NCI-H2171 (cell line): ENCODE measurements at places on chromosomes 3 and 15.
A peak's percentile ranks its signal among the peaks of the same experiment; 100 is the strongest.

- no peak for DNase-seq
These were observed 178.5 kb downstream of the NR1D2 start for GRCh38 chr3:24123596-24123995.

DNA sequence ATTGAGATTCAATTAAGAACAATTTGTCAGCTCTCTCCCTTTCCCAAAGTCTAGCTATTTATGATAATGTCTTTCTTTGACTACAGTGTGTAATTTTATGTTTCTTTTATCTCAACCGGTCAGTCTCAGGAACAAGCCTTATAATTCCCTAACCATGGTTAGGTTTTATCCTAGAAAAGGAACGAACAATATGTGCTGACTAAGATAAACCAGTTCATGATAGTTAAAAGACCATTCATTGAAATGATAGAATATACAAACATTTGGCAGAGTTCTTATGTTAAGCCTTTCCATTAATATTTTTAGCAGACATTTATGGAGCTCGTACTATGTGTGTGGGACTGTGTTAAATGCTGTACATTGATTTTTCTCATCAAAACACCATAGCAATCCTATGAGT, 106.3 kb downstream of the SYNPR start:
- DNase-seq = no peak

- DNase-seq = no peak
These were observed 589 bp downstream of the ANAPC13 start for GRCh38 chr3:134485075-134485717.

- no peak for DNase-seq
These were observed 65.7 kb upstream of the IL12A start for GRCh38 chr3:159922861-159923312.

- no peak for DNase-seq
These were observed 138.3 kb downstream of the RYR3 start for GRCh38 chr15:33448961-33449606.

GRCh38 chr3:57557085-57557537, 1.0 kb downstream of the PDE12 start:
- no peak for DNase-seq

GRCh38 chr15:57343048-57343447, 33.3 kb upstream of the CGNL1 start:
- DNase-seq = no peak

GRCh38 chr15:51841406-51842040, 12.1 kb downstream of the TMOD3 start:
- DNase-seq = no peak

- peak; percentile 66 for DNase-seq
These were observed 6.0 kb downstream of the FAM43A start for GRCh38 chr3:194691481-194692283.

DNA sequence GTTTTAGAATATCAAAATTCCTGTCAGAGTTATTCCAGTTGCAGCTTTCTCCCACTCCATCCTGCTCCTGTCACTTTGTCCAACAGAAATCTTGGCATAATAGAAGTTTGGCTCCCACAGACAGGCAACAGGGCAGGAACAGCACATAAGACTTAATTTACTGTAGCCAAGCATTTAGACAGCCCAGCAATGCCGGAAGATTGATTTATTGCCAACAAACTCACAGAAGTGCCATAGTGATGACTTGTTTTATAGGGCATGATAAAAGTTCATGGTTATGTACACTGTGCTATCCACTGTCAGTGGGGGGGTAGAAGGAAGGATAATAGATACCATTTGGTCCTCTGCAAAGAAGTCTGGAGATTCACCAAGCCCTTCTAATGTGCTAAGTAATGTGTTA, 98.3 kb upstream of the CBLB start:
- DNase-seq = no peak

DNA sequence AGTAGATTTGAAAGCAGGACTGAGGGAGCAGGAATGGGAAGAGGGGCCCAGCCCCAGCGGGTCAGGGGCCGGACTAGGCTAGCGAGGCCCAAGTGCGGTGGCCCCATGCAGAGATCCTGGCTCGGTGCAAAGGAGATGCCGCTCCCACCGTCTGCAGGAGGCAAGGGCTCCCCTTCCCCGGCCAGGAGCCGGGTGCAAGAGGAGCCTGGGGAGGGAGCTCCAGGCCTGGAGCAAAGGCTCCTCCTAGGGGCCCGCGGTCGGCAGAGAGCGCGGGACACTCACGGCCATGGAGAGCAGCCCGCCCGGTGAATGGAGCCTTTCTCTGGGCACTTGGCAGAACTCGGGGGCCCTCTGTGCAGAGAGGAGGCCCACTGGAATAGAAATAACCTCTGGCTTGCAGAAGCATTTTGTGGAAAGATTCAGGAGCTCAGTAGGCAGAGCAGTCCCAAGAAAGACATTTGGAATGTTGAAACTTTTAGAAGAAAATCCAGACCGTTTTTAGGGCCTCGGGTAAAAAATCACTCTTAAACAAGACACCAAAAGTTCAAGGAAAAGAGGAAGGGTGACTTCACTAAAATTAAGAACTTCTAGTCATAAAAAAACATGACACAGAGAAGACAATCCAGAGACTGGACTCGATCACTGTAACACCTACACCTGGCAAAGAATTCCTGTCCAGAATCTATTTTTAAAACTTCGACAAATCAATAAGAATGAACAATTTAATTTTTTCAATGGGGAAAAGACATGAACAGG, 43.0 kb upstream of the USP3 start:
- DNase-seq = no peak

- DNase-seq = no peak
These were observed 601.2 kb upstream of the KCNMB2 start for GRCh38 chr3:177935047-177935446.

DNA sequence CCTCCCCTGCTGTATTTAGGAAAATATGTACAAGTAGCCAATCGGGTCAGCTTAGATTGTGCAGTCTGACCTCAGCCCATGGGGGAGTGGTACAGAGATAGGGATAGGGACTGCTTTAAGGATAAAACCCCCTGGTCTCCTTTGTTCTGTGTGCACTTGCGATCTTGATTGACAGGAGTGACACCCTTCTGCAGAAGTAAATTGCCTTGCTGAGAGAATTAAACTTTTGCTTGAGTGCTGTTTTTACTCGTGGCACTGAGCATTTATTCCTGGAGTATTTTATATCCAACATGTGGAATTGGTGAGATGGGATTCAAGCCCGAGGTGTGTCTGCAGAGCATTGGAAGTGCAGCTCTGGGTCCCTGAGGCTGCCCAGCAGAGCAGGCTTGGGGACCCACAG, 23.9 kb upstream of the RPL32 start:
- no peak for DNase-seq

GRCh38 chr3:197592361-197593045, 36.7 kb upstream of the BDH1 start:
- no peak for DNase-seq

DNA sequence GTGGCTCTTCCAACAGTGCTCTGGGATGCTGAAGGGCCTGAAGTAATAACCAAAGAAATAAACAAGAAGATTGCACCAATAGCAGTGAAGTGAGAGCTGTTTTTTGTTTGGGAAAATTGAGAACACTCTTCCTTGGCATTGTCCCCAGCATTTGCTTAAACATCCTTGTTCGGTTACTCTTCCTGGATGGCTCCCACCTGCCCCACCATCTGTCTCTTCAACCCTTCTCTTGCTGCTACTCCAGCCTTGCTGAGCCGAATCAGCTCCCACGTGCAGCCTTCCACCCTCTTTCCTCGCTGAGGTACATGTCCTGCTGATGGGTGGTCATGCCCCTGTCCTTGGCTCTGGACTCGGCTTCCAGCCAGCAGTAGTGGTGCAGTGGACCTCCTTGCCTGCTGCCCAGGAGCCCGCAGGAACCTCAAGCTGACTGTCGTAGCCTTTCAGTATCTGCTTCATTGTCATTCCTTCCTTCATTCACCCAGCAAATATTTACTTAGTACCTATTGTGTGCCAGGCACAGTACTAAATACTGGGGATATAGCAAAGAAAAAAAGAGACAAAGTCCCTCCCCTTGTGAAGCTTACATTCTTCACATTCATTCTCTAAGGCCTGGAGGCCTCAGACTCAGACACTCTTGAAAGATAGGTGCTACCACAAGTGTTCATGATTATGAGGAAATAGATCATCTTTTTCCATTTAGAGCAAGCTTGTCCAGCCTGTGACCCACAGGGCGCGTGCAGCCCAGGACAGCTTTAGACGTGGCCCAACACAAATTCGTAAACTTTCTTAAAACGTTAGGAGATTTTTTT, 17.1 kb upstream of the VILL start:
- DNase-seq = peak; percentile 69

GRCh38 chr3:38992117-38992760, 59.5 kb downstream of the SCN11A start:
- no peak for DNase-seq

GRCh38 chr3:187406927-187407326, 38.7 kb downstream of the RTP4 start:
- no peak for DNase-seq

DNA sequence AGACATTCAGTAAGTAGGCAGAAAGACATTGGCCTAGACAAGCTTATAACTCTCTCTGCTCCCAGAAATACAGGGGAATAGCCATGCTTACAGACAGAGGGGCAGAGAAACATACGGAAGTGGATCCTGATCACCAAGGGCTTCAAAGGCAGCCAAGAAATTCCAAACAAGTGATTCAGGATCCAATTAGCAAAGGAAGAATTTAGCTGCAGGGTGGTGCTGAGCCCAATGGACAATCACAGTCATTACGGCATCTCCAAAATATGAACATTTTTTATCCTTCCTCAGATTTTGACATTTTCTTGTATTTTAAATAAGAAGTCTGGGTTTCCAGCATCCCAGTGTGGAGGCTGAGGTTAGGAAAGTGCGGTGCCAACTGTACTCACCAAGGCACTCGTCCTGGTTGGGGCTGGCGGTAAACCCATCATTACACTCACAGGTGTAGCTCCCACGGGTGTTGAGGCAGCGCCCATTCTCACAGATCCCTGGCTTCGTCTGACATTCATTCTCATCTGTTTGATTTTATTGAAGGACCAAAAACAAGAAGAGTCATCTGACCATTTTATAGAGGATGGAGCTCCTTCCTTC, 96.8 kb downstream of the DUT start:
- no peak for DNase-seq
